ENCODE measurements at places on chromosomes 1 and 21.
A peak's percentile ranks its signal among the peaks of the same experiment; 100 is the strongest.

- DNase-seq = no peak
Observed at GRCh38 chr21:45997205-45997494, 15.6 kb downstream of the COL6A1 start.

- DNase-seq = no peak
Observed at GRCh38 chr1:149963358-149963757, 26.7 kb upstream of the MTMR11 start.

DNA sequence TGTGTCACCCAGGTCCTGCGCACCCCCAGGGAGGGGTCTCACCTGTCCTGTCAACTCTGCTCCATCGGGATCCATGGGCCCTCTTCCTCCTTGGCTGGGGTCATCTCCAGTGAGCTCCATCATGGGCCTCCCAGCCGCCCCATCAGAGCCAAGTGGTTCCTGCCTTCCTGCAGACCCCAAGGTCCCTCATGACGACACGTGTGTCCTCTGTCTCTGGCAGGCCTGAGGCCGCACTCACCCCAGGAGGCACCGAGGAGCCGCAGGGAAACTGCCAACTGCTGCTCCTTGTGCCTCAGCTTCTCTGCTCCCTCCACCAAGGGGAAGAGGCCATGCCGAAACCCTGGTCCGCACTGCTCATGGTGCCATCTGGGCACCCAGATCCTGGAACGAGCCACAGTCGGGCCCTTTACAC, 46.8 kb downstream of the COL18A1 start:
- no peak for DNase-seq

GRCh38 chr1:145757420-145757819, 38.1 kb downstream of the CD160 start:
- DNase-seq = no peak

GRCh38 chr1:9687120-9687873, 35.8 kb downstream of the PIK3CD start:
- peak; percentile 46 for DNase-seq

DNA sequence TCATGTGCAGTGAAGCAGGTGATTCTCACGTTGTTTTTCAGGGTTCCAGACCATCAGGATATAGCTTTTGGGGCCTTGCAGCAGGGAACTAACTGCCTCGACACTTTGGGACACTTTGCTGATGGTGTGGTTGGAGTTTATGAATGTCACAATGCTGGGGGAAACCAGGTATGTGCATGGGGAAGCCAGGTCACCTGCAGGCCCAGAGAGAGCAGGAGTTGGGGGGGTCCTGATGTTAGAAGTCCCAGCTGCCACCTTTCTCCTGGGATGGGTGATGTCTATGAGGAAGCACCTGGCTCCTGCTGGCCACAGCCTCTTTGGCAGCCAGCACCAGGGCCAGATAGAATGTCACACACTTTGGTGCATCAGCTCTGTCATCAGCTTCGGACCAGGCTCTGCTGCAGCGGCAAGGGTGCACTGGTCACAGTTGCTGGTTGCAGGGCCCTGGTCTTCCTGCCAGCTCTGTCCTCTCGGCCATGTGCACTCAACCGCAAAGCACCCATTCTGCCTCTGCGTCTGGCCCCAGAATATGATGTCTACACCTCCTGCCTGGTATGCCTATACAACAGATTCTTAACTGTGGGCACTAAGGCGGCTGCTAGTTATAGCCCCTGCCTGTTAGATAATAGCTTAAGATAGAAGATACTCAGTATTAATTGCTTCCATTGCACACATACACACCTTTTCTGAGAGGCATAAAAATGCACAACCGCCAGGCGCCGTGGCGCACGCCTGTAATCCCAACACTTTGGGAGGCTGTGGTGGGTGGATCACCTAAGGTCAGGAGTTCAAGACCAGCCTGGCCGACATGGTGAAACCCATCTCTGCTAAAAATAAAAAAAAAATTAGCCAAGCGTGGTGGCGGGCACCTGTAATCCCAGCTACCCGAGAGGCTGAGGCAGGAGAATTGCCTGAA, 160.7 kb downstream of the PGBD5 start:
- no peak for DNase-seq

All from DMS79 (cell line).